NCI-H1105 (cell line): ENCODE measurements at places on chromosomes 5 and 9.
A peak's percentile ranks its signal among the peaks of the same experiment; 100 is the strongest.

- no peak for DNase-seq
Measured at GRCh38 chr5:169978714-169979113, 1.6 kb downstream of the INSYN2B start.

GRCh38 chr5:88377240-88377639, 108.6 kb upstream of the TMEM161B start:
- DNase-seq: no peak

GRCh38 chr9:76900884-76901440, 5.0 kb downstream of the PRUNE2 start:
- no peak for DNase-seq

- DNase-seq: no peak
Measured at GRCh38 chr9:93655621-93656425, 79.4 kb downstream of the PHF2 start.

GRCh38 chr9:120724757-120725400, 10.6 kb upstream of the MEGF9 start:
- DNase-seq: no peak

- DNase-seq: no peak
Measured at GRCh38 chr5:68458416-68459021, 243.0 kb downstream of the PIK3R1 start.

- DNase-seq: no peak
Measured at GRCh38 chr5:69502367-69502766, 9.8 kb downstream of the OCLN start.

GRCh38 chr5:154356020-154356655, 89.7 kb upstream of the SAP30L start:
- peak; percentile 1 for DNase-seq

GRCh38 chr5:90967851-90968250, 409.3 kb downstream of the ADGRV1 start:
- DNase-seq: no peak

- DNase-seq: no peak
Measured at GRCh38 chr9:126166866-126167265, 159.8 kb upstream of the MVB12B start.

GRCh38 chr5:123811831-123812230, 299.9 kb downstream of the CSNK1G3 start:
- DNase-seq: no peak

GRCh38 chr9:7901621-7902020, 102.0 kb upstream of the DMAC1 start:
- DNase-seq: no peak

GRCh38 chr5:15510092-15510491, 10.1 kb downstream of the FBXL7 start:
- no peak for DNase-seq

GRCh38 chr5:54187694-54188093, 122.7 kb downstream of the ARL15 start:
- DNase-seq: no peak

DNA sequence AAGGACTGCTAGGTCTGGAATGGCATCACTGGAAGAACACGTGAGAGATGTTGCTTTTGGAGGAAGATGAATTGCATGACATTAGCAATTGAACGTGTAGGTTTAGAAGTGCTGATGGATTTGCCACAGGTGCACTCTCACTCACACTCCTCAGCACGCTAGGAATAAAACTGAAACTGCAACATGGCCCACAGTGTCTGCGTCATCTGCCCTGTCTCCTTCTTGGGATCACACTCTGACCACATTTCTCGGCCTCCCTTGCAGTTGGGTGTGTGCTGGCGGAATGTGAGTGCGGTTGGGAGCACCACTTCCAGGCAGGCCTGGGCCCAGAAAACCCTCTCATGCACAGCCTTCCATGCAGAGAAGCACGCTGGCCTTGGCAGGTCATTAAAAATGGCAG, 152.8 kb upstream of the LHFPL2 start:
- no peak for DNase-seq

- DNase-seq: peak; percentile 15
Measured at GRCh38 chr9:76716085-76716672, 48.1 kb upstream of the PCA3 start.

DNA sequence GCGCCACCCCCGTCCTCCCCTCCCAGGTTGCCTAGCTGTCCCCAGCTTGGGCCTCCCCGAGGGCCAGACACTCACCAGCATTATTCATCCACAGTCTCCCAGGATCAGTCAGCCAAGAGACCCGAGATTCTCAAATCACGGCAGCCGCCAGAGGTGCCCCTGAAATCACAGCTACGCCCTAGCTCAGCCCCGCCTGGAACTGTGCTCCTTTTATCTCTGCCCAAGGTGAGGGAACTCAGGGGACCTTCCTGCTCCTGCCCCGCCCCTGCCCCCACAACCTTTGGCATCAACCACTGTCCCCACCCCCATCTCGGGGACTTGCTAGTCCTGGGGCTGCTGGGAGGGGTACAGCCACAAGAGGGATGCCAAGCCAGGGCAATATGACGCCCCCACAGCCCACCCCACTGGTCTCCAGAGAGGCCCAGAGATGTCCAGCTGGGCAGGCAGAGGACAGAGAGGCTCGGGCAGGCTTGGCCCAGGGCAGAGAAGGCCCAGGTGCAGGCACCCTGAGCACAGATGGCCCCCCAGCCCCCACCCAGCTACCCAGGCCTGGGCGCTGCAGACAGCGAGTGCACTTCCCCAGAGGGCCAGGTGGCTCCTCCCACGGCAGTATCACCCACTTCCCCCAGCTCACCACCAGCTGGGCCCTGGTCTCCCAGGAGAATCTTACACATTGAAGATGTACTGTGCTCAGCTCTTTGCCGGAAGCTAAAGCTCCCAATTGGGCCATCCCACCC, at the start of gene FUT7:
Gene FUT7, minus strand, starts transcription at position 185 of the 737 bp plus-strand sequence. Its CDS starts 97 bp downstream, at position 88.
- no peak for DNase-seq

DNA sequence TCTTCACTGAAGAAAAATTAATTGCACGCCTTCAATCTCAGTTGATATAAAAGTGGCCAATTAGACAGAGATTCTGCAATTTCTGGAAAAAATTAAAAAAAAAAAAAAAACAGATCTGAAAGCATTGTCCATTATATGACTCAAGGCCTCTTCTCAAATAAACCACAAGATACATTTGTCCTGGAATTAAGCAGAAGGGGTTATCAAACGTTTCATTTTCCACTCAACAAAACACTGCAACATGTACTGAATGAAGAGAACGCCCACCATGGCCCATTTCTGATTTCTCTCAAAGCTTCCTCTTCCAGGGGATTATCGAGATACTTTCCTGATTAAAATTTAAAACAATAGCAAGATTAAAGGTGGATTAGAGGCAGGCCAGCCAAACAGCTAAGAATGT, 5.8 kb upstream of the PAPPA start:
- DNase-seq: no peak

GRCh38 chr5:75202935-75203334, 33.7 kb downstream of the ANKRD31 start:
- DNase-seq: no peak

- DNase-seq: no peak
Measured at GRCh38 chr5:94471521-94471920, 146.9 kb downstream of the KIAA0825 start.

DNA sequence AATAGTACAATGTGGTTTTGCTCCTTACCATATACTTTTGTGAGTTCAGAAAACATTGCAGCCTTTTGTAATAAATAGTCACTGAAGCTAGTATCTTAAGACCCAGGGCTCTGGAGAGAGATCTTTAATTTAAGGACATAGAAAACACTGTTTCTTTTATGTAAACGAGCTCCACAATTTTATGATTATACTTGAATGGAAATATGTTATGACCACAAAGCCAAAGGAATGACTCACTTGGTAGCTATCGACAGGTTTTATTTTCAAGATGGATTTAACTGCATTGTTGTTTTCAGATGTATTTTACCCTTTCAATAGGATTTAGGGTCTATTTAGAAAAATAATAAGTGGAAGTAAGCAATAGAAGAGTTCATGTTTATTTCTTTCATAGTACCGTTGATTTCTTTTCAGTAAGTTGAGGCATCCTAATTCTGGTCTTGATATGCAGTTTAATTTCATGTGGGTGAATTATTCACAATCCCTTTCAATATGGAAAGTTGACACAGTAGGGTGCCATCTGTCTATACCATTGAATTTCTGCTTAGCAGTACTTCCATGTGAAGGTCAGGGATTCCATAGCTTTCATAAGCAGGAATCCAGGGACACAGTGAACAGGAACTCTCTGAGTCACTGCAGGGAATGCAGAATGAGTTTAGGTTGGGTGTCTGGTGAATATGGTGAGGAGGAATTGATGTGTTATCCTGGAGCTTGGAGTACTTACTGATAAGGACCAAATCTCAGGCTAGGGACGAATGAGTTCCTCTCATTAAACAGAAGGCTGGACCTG, 157.6 kb downstream of the CD180 start:
- DNase-seq: no peak
